ENCODE measurements at places on chromosomes 1 and 21.

- no peak overlapping the region for H3K27ac ChIP-seq
- H3K27me3 ChIP-seq: no peaks in the 10 kb centered on the region
- DNase-seq: no peak
- H3K4me1 ChIP-seq: no peaks in the 10 kb centered on the region
- no peak overlapping the region for H3K4me3 ChIP-seq
- H3K36me3 ChIP-seq: no peaks in the 10 kb centered on the region
These were observed 18.5 kb downstream of the NTMT2 start for GRCh38 chr1:170164103-170164763.

DNA sequence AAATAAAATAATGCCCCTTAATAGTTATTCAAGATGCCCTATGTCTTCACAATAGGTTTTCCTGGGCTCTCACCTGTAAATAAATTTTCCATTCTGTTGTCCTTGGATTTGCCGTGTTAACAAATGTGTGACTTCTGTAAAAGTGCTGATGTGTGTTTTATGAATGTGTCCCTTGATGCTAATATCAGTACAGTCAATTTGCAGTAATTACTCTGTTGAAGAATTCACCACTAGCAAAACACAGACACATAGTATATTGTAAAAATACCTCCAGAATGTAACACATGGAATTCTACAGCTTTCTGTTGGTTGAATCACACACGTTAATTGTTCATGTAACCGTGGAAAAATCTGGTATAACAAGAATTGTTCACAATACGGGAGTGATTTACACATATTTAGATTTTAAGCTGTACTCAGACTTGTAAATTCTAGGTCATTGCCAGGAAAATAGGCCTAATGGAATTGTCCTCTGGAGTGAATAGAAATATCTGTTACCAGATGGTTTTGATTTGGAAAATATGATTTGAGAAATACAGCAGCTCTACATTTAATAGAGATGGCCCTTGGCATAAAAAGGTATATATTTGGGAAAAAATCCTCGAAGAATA is 36.7 kb upstream of the KCNK2 start:
- H3K27me3 ChIP-seq: no peaks in the 10 kb centered on the region
- H3K4me1 ChIP-seq: no peaks in the 10 kb centered on the region
- no peak for DNase-seq
- H3K4me3 ChIP-seq: no peak overlapping the region

GRCh38 chr1:159214149-159214760 is 9.6 kb downstream of the ACKR1 start:
- H3K27me3 ChIP-seq: no peaks in the 10 kb centered on the region
- no peaks in the 10 kb centered on the region for H3K36me3 ChIP-seq
- peak; percentile 16 for DNase-seq

- peak overlapping the region; percentile 31 for H3K27ac ChIP-seq
- no peaks in the 10 kb centered on the region for H3K27me3 ChIP-seq
- DNase-seq: peak; percentile 71
- H3K36me3 ChIP-seq: no peaks in the 10 kb centered on the region
- H3K4me1 ChIP-seq: peaks cover 5% of the 10 kb centered on the region
These were observed 22.8 kb downstream of the CYYR1 start for GRCh38 chr21:26550326-26550725.

GRCh38 chr1:175185903-175186302 is 6.7 kb downstream of the KIAA0040 start:
- no peak overlapping the region for H3K27ac ChIP-seq
- no peak overlapping the region for H3K4me3 ChIP-seq
- no peaks in the 10 kb centered on the region for H3K27me3 ChIP-seq
- DNase-seq: no peak
- H3K4me1 ChIP-seq: peaks cover 12% of the 10 kb centered on the region
- peaks cover 12% of the 10 kb centered on the region for H3K36me3 ChIP-seq

DNA sequence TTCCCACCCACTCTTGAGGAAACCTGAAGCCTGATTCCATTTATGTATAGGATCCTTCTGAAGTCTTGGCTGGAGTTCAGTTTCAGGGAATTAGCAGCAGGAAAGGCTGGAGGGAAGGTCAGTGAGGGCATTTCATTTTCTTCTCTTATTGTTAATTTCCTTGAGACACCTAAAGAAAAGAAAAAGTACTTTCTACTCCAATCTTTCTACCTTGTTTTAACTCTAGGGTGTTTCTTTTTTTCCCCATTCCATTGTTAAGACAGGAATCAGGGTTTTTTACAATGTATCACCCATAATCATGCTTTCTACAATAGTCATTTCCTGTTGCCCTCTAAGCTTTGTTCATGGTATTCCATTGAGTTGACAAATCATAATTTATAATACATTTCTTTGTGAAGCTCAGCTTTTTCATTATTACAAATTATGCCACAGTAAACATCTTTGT is 27.4 kb downstream of the SNRPE start:
- no peak overlapping the region for H3K4me3 ChIP-seq
- DNase-seq: no peak
- H3K27ac ChIP-seq: no peak overlapping the region
- peaks cover 13% of the 10 kb centered on the region for H3K4me1 ChIP-seq
- H3K36me3 ChIP-seq: no peaks in the 10 kb centered on the region
- no peaks in the 10 kb centered on the region for H3K27me3 ChIP-seq

DNA sequence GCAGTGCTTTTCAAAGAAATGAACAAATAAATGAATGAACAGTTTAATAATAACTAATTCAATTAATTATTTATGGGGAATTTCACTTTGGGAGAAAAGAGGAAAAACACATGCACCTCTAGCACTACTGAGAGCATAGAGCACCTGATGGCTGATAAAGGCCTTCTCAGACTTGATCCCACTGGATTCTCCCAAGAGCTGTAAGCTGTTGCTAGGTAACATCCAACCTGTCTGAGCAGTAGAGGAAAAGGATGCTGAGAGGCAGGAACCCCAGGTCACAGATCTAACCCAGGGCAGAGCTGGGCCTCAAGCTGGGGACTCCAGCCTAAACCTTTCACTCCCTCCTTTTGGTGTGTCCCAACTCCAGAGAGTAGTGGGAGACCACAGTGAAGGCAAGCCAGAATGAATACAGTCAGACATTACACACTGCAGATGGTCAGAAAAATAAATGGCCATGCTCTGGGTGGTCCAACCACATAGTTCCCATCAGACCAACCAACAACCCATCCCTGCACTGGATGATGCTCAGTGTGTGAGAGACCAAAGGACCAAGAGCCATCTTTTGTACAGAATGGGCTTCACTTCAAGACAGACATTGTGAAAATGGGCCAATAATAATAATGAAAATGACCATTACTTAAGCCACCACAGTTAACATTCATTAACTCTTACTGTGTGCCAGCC is 15.4 kb downstream of the TRABD2B start:
- no peak overlapping the region for H3K27ac ChIP-seq
- no peaks in the 10 kb centered on the region for H3K4me1 ChIP-seq
- peaks cover 8% of the 10 kb centered on the region for H3K27me3 ChIP-seq
- H3K4me3 ChIP-seq: no peak overlapping the region
- H3K36me3 ChIP-seq: no peaks in the 10 kb centered on the region

- H3K36me3 ChIP-seq: no peaks in the 10 kb centered on the region
- H3K27me3 ChIP-seq: no peaks in the 10 kb centered on the region
- no peak overlapping the region for H3K4me3 ChIP-seq
- H3K4me1 ChIP-seq: no peaks in the 10 kb centered on the region
These were observed 34.6 kb upstream of the DIP2A start for GRCh38 chr21:46424039-46424591.

DNA sequence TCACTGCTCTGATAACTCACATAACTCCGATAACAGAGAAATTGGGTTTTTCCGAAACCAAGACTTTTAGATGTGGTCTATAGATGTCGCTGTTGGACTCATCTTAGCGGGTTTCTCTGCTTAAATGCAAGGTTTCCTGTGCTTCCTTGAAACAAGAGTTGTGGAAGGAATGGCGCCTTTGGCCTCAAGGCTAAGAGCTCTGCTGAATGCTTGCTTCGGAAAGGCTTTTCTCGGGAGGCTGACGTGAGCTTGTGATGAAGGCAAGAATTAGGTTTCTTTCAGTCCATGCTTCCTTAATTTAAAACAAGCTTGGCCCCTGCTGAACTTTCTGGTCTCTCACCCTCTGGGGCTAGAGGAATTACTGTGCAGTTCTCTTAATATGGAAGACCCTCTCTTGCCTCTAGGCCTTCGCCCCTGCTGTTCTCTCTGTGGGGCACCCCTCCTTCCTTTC is 113.5 kb downstream of the MAP3K21 start:
- H3K4me3 ChIP-seq: no peak overlapping the region
- no peak overlapping the region for H3K27ac ChIP-seq
- DNase-seq: no peak
- H3K36me3 ChIP-seq: no peaks in the 10 kb centered on the region

- no peaks in the 10 kb centered on the region for H3K27me3 ChIP-seq
- no peak for DNase-seq
- H3K36me3 ChIP-seq: no peaks in the 10 kb centered on the region
- no peak overlapping the region for H3K27ac ChIP-seq
- no peaks in the 10 kb centered on the region for H3K4me1 ChIP-seq
- no peak overlapping the region for H3K4me3 ChIP-seq
These were observed 128.6 kb downstream of the HUNK start for GRCh38 chr21:32001390-32001789.

DNA sequence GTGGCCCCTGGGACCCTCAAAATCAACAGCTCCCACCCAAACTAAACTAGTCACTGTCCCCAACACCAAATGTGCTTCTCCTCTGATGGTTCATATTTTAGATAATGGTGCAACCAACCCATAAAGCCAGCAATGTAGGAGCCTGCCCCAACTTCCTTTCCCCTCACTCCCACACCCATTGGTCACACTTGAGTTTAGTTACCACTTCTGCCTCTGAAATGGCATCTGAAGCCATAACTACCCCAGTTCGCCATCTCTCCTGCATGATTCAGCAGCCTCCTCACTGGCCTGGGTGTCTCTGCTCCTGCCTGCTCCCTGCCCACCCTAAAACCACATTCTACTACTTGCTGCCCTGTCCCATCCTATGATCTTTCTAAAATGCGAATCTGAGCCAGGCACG is 3.4 kb upstream of the CDCP2 start:
- no peak for DNase-seq
- no peaks in the 10 kb centered on the region for H3K36me3 ChIP-seq
- no peak overlapping the region for H3K27ac ChIP-seq
- H3K4me3 ChIP-seq: no peak overlapping the region
- H3K4me1 ChIP-seq: peaks cover 3% of the 10 kb centered on the region

- no peak overlapping the region for H3K27ac ChIP-seq
- H3K36me3 ChIP-seq: no peaks in the 10 kb centered on the region
- no peak overlapping the region for H3K4me3 ChIP-seq
- no peaks in the 10 kb centered on the region for H3K27me3 ChIP-seq
- no peak for DNase-seq
These were observed 5.0 kb upstream of the ADAMTSL4 start for GRCh38 chr1:150544204-150544603.

- H3K4me1 ChIP-seq: no peaks in the 10 kb centered on the region
- H3K36me3 ChIP-seq: no peaks in the 10 kb centered on the region
- H3K4me3 ChIP-seq: no peak overlapping the region
- no peak overlapping the region for H3K27ac ChIP-seq
- H3K27me3 ChIP-seq: no peaks in the 10 kb centered on the region
These were observed 44.3 kb upstream of the LRRC7 start for GRCh38 chr1:69523461-69523860.

DNA sequence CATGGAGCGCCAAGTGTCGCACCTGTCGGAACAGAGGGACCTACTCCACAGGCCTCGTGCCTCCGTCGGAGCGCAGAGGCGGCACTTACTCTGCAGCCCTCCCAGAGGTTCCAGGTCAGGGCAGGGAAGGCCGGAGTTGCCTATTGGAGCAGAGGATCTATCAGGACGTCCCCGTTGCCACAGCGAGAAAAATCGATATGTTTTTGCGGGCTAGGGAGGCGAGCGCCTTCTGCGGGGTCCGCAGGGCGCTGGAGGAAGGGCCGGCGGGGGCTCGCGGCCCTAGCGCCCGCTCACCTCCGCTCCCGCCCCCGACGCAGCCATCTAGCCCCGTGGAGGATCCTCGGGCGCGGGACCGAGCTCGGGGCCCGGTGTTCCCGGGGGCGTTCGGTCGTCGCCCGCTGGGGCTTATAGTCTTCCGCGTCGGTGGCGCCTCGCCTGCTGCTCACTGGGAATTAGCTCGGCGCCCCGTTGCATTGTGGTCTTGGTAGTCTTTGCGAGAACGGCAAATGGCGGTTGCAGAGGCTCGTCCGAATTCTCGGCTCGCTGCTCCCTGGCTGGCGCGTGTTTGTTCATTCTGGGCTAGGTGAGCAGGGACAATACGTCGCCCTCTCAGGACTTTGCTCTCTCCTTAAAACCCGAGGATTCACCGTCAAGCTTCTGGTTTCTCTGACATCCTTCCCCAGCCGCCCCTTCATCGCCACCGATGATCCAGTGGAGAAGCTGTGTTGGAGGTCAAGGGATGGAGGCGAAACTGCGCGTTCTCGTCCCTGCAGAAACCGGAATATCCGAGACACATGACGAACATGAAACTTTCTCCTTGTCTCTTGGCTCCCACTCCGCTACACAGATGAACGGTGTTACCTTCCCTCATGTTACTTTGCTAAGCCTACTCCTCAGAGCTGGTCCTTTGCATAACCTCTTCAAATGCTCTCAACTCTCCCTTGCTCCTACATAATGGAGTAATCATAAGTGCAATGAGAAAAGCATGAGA is at the start of gene JTB:
Gene JTB (minus strand): TSS at position 425 of the 991 bp plus-strand sequence. CDS start 422 bp downstream, at position 3.
- H3K36me3 ChIP-seq: no peaks in the 10 kb centered on the region
- no peak for DNase-seq
- H3K4me1 ChIP-seq: peaks cover 15% of the 10 kb centered on the region

GRCh38 chr21:27677546-27677945 is 710.7 kb upstream of the ADAMTS5 start:
- no peak overlapping the region for H3K27ac ChIP-seq
- H3K4me3 ChIP-seq: no peak overlapping the region
- no peaks in the 10 kb centered on the region for H3K27me3 ChIP-seq
- no peak for DNase-seq

- H3K27me3 ChIP-seq: no peaks in the 10 kb centered on the region
- DNase-seq: no peak
These were observed 11.4 kb upstream of the SPSB1 start for GRCh38 chr1:9281071-9281827.

- no peaks in the 10 kb centered on the region for H3K36me3 ChIP-seq
- no peak overlapping the region for H3K27ac ChIP-seq
- no peaks in the 10 kb centered on the region for H3K4me1 ChIP-seq
- no peak for DNase-seq
These were observed 105.9 kb downstream of the LAMC2 start for GRCh38 chr1:183291802-183292514.
